Left lung (tissue), 14 donors: ENCODE measurements at places on chromosomes 7 and 10. TPM values are rescaled to one million over a fixed set of nuclear protein-coding genes. Genes with fewer than 3 reads are reported as not detected.

GRCh38 chr10:74837743-74838142 is 11.3 kb downstream of the KAT6B start:
- DNase-seq: no peak

GRCh38 chr10:97069576-97070362 is 116.0 kb downstream of the SLIT1 start:
- DNase-seq: no peak

DNA sequence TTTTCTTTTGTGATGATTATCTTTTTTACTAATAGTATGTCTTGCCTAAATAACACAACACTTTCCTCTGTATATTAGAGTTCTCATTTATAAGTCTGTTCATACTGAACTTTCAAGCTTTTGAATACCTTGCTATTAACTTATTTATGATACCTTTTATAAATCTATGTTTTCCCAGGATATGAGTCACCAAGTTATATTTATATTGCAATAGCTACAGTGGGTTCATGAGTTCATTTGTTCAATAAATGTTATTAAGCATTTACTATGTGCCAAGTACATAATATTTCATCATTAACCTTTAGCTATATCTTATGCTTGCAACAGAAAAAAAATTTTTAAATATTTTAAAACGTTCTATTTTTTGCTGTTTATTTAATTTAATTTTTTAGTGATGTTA is 18.3 kb downstream of the CLCN1 start:
- DNase-seq: no peak

DNA sequence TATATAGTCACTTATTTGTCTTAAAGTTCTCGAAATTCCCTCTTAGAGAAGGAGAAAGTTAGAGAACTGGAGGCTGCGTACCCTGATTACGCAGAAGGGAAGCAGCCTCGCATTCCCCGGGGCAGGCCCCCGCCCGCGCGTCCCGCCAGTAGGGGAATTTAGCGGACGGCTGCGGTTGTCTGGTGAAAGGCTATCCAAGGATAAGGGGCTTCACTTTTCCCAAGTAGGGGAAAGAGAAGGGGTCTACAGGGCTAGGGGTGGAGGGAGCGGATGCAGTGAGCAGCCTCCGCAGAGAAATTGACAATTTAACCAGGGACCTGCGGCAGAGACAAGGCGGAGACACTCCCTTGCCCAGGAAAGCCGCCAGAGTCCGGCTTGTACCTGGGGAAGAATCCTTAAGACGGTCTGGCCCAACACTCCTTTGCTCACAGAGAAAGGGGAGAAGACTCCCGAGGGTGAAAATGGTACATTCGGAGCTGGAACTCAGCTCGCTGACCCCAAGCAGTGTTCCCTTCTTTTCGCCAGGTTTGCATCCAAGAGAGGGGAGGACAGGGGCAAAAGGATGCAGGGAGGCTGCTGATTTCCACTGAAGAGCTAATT is 994 bp upstream of the MAGI2 start:
- no peak for DNase-seq

DNA sequence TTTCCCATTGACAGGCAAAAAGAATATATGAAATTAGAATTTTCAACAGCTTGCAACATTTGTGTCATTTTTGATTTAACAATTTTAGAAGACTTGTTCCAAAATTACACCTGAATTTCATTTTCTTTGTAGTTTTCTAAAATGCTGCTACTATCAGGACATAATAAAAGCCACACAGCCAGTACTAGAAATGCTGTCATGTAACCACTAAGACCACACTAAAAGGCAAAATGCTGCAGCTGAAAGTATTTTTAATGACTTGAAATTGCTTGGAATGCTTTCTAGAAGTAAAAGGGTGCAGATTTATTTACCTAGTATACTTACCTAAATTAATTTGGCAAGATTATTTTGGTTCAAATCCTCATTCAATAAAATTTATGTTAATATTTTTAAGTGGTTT is 470.1 kb downstream of the GFRA1 start:
- DNase-seq: no peak

SCART1 gene
- 1.7 TPM for total RNA-seq

EVX1 gene
- not detected for total RNA-seq
